IMR-90 (cell line): ENCODE measurements at places on chromosomes 3 and 15. TPM values are rescaled to one million over a fixed set of nuclear protein-coding genes. Genes with fewer than 3 reads are reported as not detected.

DNA sequence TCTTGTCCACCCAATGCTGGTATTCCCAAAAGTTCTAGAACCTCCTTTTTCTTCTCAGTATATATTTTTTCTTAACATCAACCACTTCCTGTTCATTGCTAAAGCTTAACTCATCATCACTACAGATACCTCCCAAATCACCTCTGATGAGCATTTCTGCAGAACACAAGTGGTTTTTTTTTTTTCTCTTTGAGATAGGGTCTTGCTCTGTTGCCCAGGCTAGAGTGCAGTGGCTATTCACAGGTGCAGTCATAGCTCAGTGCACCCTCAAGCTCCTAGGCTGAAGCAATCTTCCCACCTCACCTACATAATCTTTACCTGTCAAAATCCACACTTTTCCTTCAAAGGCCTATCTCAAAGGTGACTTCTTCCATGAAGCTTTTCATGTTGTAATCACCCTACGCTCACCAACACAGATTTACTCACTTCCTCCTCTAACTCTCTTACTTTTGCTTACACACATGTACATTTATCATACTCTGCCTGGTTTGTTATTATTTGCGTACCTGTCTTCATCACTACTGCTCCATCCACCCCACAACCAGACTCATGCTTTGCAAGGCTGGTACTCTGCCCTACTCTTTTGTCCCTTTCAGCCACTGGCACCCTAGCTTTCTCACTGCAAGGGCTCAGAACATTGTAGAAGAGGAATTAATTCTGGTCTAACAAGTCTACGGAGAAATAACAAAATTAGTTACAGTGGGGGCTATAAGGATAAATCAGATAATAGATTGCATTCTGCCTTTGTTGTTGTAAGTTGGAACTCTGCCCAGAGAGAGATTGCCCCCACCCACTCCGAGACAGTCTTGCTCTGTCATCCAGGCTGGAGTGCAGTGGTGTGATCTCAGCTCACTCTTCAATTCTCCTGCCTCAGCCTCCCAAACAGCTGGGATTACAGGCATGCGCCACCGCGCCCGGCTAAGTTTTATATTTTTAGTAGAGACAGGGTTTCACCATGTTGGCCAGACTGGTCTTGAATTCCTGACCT lies 27.5 kb downstream of the HERC1 start:
- peak; percentile 11 for DNase-seq

Gene DGKG
- 2.5 and 4.1 TPM in 2 replicates for total RNA-seq

- DNase-seq = no peak
Observed at GRCh38 chr3:78046566-78046965, 1006.7 kb downstream of the ROBO2 start.

- DNase-seq = no peak
Observed at GRCh38 chr3:20235796-20236195, 49.8 kb upstream of the SGO1 start.

DNA sequence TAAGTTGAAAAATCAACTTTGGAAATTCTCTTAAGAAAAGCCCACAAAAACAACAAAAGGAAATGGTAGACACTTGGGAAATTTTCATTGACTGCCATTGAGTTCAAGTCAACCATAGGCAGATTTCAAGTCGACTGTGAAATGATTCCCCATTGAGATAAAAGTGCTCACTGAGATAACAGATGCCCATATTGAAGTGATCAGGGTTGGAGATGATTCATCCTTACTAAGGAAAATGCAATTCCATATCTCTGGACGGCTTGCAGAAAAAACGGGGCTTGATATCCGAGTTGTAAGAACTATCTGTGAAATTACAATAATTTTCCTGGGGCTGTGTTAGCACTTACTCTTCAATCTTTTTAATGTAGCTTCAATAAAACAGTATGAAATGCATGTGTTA lies 373.1 kb upstream of the THRB start:
- no peak for DNase-seq

Gene HDGFL3
- total RNA-seq = 9.5 and 31.4 TPM in 2 replicates

Gene EPHB1
- under 0.01 and 0.36 TPM in 2 replicates for total RNA-seq

Gene STRA6
- total RNA-seq = not detected in 2 replicates

GRCh38 chr3:58333206-58334012 lies 717 bp downstream of the PXK start:
- DNase-seq = no peak
